CD4-positive, alpha-beta T cell treated with Interleukin-6 at 100 ng/mL for 8 hours (primary cell): ENCODE measurements at places on chromosomes 2 and 18.

GRCh38 chr2:28366496-28367282 lies 26.0 kb upstream of the FOSL2 start:
- DNase-seq, result peak; percentile 72

DNA sequence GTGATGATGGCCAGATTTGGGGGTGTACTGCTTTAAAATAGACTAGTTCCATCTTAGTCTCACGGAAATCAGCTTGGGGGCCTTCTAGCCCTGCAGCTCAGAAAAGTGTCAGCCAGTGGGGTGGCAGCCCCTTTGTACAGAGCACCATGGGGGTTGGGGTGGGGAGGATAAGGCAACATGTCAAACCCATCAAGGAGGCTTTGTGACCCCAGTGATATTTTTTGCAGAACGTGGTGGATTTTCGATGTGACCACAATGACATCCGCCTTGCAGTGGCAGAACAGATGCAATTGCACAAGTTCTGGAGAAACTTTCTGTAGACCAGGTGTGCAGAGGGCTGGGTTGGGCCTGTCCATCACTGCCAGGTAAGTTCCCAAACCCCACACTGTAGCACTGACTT lies 3.0 kb upstream of the CD8A start:
- DNase-seq, result no peak

DNA sequence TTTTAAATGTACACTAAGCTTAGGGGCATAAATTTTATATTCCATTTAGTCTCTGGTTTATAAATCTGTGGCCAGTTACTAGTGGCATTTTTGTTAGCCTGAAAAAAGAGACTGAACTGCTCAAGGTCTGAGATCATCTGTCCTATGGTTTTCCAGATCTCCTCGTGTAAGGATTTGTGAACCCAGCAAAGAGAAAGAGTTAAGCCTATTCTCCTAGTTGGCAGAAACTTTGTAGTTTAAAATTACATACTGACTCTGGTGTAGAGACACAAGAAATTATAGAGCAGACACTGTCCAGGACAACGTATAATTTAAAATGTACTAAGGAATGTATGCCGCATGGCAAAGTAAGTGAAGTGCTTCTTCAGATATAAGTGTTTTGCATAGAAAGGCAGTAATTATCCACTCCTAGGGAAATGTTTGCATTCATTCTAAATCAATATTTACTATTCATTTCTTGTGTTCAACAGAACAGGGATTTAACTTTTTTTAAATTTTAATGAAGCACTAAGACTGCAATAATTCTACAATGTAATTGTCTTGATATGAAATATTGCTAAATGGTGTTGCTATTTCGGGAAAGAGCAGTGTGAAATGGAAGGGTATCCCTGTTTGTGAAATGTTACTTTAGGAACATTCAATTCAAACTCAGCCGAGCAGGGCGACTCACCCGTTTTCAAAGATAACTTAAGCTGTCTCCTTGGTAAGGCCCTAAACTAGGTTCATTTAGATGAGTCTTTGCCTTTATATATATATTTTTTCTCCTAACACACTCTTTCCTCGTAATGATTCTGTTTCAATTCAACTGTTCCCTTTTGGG lies 508.4 kb upstream of the ZEB2 start:
- no peak for DNase-seq

DNA sequence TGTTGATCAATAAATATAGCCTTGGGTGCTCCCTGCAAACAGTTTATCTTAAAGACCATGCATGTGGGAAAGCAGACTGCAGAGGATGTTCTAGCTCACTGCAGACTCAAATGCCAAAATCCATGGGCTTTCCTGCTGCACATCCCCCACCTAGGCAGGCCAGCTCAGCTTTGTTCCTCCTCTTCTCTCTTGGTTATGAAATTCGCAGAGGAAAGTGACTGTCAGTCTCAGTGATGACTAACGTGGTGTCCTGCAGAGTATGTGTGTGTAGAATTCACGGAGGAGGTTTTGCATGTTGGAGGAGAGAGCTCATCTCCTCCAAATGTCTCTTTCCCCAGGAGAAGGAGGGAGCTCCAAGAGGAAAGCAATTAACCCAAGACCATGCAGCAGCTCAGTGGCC lies 21.4 kb upstream of the KCNS3 start:
- DNase-seq, result no peak

GRCh38 chr2:1993711-1994682 lies 249.7 kb upstream of the PXDN start:
- no peak for DNase-seq

- DNase-seq, result no peak
Measured at GRCh38 chr2:866009-866680, 84.5 kb upstream of the SNTG2 start.

GRCh38 chr18:54187372-54187771 lies 37.1 kb downstream of the MBD2 start:
- no peak for DNase-seq

DNA sequence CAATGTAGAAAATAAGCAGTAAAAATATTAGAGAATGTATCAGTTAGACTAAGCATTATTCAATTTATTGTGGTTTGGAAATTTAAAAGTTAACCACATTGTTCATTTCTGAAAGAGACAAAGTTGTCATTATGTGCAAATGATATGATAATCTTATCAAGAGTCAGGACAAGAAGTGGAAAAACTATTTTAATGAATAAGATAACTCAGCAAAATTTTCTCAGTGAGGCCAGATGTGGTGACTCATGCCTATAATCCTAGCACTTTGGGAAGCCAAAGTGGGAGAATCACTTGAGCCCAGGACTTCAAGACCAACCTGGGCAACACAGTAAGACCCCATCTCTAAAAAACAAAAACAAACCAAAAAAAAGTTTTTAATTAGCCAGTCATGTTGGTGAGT lies 39.5 kb upstream of the CERS6 start:
- DNase-seq, result no peak

DNA sequence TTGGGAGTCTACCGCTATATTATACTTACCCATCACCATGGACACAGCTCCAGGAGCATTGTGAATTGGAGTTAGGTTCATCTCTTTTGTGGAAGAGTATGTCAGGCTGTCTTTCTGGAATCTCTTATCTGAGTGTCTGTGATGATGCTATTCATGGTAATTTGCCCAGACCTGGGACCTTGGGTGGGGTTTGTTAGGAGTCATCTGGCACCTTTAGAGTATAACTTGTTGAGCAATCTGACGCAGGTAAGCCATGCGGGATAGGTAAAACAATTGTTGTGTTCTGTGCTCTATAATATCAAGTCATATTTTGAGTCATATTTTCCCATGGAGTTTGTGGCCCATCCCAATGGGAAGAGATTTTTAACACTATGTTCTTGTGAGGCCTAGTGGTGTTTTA lies 49.7 kb upstream of the MAPRE2 start:
- DNase-seq, result no peak

DNA sequence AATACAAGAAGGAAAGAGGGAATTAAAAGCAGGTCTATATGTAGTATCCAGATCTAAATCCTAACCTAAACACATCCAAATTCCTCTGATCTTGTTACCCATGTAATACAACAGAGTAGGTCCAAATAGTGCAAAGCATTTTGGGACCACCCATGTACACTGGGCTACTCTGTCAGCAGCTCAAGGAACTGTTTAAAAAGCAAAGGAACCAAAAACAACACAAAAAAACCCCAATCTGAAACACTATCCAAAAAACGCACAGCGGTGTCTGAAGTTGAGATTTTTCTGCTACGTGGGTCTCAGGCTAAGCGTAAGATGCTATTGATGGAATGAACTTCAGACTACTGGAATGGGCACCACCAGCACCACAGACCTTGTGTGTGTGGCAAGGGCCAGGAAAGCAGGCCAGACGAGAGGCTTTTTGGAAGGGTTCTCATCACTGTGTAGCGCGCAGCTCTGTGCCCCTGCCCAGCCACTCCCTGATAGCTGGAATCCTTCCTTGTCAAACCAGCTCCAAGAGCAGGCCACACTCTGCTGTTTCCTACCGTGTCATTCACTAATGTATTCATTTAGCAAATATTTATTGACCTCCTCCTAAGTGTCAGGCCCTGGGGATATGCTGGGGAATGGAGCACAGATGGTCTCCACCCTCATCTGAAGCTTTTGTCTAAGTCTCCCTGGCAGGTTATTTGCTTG lies 101.4 kb downstream of the COLEC12 start:
- DNase-seq, result no peak
